Hippocampal formation (tissue), 2 donors: ENCODE measurements at places on chromosomes 2 and 18.

DNA sequence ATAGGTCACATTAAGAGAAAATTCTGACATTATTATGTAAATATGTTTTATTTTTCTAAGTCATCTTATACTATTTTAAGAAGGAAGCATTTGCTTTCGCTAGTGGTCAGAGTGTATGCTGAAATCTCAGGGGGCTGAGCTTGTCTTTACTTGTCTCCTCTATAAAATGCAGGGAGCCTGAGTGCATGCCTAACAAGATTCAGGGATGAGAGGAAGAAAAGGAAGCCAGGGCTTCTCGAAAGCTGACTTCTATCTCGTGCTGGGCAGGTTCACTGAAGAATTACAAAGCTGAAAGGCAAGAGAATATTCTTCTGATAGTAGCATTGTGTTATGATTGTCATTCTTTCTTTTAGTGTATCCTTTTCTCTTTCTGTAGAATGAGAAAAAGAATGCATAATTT is 467.4 kb downstream of the SOX11 start:
- no peak for DNase-seq

GRCh38 chr2:205161156-205161839 is 521.0 kb upstream of the NRP2 start:
- DNase-seq: no peak

DNA sequence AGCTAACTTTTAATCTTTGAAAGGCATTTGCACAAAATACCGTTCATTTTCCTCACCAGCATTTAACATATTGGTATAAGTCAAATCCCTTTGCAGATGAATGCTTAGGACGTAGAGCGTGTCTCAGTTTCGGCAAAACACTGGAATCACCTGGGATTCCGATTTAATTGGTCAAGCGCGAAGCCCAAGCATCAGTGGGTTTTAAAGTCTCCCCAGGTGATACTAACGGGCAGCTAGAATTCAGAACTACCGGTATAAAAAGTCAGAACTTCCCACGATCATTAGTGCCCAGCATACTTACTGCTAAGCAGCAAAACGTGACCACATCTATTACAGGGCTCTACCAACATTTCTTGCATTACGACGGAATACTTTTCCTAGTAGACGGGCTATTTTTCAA is 24.6 kb downstream of the ALPK2 start:
- DNase-seq: no peak

GRCh38 chr2:45691171-45691999 is 39.9 kb downstream of the PRKCE start:
- DNase-seq: no peak

GRCh38 chr18:596288-596881 is 403 bp upstream of the CLUL1 start:
- no peak for DNase-seq

DNA sequence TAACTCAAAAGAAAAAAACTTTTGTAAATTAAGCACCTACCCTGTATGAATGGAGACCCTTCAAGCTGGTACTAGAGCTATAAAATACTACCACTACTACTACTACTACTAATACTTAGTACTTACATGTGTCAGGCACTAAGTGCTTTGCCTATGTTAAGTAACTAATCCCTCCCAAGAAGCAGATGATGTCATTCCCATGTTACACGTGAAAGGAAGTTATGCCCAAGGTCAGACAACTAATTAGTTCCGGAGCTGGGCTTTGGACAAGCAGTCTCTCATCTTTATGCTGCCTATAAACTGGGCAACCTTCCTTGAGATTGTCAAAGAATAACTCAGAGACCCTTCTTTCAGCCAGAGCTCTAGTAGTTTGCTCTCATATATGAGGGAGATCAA is 13.9 kb upstream of the ATP6V1B1 start:
- DNase-seq: no peak

DNA sequence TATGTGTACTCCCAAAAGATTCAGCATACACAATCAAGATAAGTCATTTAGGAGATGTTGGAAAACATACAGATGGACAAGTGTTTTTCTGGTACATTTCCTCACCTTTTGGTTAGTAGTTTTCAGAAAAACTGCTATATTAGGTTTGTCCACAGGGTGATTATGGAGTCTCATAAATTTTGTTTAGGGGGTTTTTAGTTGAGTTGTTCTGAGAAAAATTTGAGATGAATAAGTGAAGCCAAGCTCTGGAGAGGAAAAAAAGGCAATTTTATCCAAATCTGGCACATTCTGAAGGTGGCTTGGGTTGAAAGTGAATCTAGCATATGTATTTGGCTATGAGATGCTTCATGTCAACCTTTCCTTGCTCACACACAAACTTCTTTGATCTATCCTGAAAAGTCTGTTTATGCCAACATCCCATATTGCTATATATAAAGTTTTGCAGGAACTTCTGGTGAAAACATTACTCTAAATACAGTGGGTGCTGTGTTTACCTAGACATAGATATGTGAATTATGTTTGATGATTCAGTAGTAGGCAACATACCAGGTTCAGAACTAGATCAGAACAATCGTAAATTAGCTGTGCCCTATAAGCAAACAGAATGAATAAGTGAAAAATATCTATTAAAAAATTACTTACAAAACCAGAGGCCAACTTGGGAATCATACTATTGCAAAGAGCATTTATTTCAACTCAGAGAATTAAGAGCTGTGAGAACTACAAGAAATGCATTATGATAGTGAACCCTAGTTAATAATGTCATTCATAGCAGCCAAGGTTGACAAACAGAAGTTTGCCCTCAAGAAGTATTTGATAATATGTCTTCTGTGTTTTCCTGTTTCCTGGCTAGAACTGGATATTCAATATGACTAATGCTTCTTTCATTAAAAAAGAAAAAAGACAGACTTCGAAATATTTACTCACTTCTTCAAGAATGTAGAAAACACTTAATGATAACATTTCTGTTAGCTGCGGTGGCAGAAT is 552.0 kb downstream of the IRS1 start:
- DNase-seq: no peak

DNA sequence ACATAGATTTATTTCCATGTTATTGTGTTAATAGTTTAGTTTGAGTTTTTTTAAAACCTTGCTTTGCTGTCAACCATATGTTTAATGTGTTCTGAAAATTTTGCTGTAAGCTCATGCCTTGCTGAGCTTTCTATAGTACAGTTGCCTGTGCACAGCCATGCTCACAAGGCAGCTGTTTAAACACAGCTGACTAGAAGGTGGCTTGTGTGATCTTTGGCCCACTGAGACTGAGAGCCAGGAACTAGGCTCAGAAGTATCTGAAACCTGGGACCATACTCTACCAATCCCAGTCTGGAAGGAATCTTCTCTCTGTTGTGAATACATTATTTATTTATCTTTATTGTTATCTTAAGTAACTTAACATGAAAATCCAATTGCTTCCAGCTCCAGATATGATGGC is 350.5 kb downstream of the KIAA1328 start:
- no peak for DNase-seq

DNA sequence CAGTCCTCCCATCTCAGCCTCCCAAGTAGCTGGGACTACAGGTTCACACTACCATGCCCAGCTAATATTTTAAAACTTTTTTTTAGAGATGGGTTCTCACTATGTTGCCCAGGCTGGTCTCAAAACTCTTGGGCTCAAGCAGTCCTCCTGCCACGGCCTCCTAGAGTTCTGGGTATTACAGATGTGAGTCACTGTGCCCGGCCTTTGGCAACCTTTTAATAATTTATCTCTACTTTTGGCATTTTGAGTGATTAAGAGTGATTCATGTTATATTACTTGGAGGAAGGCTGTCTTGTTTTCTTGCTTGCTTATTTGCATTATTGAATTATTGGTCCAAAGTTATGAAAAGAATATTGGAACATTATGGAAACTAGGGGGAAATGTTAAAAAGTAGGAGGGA is 24.3 kb downstream of the NCOA1 start:
- DNase-seq: no peak

DNA sequence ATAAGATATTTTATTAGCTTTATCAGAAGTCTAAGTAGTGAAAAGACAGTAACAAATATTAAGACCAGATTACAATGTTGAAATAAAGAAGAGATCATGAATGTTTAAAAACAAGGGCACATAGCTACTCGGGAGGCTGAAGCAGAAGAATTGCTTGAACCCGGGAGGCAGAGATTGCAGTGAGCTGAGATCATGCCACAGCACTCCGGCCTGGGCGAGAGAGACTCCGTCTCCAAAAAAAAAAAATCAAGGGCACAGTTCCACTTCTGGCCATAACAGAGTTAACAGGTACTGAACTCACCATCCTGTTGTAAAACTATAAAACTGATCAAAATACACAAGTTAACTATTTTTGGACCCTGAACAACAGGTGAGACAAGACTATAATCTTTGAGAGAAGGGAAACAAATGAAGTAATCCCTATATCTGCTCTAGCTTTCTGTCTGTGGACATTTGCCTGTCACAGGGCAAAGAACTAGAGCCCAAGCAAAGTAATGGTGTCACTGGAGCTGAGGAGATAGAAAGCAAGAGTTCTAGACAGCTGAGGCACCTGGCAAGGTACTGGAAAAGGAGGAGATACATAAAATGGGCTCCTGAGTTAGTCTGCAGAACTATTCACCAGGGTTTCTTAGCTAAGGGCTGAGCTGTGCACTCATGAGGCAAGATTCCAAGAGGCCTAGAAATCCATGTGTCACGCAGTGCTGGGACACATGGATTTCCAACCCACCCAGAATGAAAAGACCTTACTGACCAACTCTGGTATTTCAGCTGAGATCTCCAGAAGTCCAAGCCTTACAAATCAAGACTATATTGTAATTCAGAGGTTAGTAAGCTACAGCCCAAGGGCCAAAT is 15.2 kb downstream of the MMADHC start:
- DNase-seq: no peak

- DNase-seq: no peak
Measured at GRCh38 chr2:202311823-202312388, 46.3 kb downstream of the NOP58 start.

- no peak for DNase-seq
Measured at GRCh38 chr2:57937456-57937855, 109.2 kb upstream of the VRK2 start.

DNA sequence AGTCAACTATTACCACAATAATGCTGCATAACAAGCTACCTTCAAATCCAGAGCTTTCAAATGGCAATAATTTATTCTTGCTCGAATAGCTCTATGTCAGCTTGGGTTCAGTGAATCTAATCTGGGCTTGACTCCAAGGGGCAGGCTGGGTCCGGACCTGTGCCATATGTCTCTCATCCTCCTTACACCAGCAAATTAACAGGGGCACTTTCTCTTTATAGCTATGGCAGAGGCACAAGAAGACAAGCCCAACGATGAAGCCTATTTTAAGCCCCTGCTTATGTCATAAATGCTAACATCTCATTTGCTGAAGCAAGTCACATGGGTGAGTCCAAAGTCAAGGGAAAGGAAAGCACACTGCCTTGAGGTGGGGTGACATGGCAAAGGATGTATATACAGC is 13.3 kb upstream of the ZNF521 start:
- no peak for DNase-seq

DNA sequence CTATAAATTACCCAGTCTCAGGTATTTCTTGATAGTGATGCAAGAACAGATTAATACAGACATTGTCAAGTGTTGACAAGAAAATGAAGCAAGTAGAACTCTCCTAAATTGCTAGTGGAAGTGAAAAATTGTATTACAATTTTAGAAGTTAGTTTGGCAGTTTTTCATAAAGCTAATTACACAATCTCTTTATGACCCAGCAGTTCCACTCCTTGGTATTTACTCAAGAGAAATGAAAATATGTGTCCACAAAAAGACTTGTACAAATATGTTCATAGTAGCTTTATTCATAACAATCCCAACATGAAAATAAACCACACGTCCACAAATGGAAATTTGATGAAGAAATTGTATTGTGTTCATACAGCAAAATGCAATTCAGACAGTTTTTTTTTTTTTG is 49.4 kb downstream of the PDE1A start:
- no peak for DNase-seq

DNA sequence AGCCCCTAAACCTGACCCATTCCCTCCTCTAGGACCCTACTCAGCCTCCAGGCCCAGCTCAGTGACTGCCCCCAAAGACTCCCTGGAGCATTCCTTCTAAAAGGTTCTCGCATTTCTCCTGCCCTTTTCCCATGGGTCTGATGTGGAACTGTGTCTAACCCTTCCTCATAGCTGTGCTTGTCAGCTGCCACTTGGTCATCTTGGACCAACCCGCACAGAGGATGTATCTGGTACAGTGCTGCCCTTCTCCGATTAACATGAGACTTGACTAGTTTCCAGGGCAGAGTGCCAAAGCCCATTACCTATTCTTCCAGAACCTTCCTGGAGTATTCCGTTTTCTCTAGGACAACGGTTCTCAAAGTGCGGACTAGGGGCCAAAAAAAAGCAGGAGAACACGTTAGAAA is 518 bp upstream of the NFU1 start:
- DNase-seq: peak; percentile 55

- DNase-seq: no peak
Measured at GRCh38 chr2:173754165-173754564, 211.0 kb downstream of the SP3 start.

DNA sequence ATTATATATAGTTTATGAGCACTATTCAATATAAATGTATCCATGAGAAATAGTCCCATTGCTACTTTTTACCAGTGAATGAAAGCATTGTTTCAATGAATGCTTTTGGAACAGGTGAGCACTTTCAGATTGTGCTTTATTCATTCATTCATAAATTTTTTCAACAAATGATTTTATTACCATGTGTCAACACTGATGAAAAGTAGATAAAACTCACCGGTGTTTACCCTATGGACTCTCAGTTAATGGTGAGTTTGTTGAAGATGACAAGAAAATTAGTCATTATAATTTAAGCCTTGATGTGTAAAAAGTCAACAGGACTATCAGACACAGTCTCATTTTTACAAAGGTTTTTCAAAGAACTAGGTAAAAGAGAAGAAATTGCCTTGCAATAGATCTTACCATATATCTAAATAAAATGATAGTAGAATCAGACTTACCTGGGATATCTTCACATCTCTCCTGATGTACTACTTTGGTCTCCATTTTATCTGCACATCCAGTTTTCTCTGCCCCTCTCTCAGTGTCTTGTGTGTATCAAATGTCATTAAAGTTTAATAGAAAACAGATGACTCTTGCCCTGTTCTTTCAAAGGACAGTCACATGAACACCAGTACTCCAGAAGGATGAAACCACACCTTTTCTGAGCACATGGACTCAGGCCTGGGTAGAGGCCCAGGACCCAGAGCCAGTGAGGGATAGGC is 325.3 kb upstream of the RND3 start:
- DNase-seq: no peak

DNA sequence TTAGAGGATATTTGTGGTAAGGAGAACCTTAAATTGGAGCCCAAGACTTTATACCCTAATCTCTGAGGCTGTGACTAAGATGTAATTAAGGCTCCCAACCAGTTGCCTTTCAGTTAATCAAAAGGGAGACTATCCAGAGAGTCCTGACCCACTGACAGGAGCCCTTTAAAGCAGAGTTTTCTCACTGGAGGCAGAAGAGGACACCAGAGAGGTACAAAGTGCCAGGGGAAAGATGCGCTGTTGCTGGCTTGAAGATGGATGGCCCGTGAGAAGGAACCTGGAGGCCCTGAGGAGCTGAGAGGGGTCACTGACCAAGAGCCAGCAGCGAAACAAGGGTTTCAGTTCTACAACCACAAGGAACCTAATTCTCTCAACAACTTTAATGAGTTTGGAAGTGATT is 137.3 kb downstream of the TMEM131 start:
- DNase-seq: no peak

GRCh38 chr2:85017411-85018048 is 46.6 kb downstream of the KCMF1 start:
- peak; percentile 30 for DNase-seq
